ENCODE measurements at places on chromosomes 6 and 20. TPM values are rescaled to one million over a fixed set of nuclear protein-coding genes. Genes with fewer than 3 reads are reported as not detected.

DNA sequence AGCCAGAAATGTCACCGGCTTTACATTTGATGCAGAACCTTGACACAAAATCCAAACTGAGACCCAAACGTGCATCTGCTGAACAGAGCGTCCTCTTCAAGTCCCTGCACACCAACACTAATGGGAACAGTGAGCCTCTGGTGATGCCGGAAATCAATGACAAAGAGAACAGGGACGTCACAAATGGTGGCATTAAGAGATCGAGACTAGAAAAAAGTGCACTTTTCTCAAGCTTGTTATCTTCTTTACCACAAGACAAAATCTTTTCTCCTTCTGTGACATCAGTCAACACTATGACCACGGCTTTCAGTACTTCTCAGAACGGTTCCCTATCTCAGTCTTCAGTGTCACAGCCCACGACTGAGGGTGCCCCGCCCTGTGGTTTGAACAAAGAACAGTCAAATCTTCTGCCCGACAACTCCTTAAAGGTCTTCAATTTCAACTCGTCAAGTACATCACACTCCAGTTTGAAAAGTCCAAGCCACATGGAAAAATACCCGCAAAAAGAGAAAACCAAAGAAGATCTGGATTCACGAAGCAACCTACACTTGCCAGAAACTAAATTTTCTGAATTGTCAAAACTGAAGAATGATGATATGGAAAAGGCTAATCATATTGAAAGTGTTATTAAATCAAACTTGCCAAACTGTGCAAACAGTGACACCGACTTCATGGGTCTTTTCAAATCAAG is 108.4 kb downstream of the RTN4IP1 start:
- DNase-seq: no peak

DNA sequence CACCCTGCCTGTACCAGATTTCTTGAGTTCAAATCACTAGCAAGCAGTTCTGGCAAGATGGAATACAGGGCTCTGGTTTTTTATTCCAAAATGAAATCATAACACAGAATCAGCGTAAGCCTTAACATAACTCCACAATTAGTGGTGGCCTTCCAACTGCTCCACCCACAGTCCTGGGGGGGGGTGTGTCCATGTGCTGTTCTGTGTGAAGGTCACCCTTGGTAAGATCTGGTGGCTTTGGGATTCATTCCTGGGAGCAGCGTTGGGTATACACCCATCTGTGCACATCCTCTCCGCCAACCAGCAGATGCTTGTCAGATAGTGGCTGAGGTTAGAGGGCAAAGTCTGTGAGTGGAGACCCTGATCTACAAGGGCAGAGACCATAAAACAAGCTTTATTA is 49.9 kb upstream of the CD83 start:
- DNase-seq: no peak

The RAET1L gene
- total RNA-seq: not detected

DNA sequence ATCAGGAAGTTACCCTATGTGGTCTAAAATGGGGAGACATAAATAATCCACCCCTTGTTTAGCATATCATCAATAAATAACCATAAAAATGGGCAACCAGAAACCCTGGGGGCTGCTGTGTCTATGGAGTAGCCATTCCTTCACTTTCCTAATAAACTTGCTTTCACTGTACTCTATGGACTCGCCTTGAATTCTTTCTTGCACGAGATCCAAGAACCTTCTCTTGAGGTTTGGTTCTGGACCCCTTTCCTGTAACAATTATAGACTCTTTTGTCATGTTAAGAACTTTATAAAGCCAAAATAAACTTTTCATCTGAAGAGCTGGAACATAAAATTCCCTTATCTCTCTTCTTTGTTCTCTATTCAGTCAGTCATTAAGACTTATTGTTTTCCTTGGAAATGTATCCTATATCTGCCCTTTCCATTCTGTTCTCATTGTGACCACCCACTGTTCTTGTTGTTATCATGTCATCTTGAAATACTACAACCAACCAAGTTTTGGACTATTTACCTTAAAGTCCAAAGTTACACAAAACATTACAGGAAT is 29.3 kb upstream of the ZBTB24 start:
- no peak for DNase-seq

DNA sequence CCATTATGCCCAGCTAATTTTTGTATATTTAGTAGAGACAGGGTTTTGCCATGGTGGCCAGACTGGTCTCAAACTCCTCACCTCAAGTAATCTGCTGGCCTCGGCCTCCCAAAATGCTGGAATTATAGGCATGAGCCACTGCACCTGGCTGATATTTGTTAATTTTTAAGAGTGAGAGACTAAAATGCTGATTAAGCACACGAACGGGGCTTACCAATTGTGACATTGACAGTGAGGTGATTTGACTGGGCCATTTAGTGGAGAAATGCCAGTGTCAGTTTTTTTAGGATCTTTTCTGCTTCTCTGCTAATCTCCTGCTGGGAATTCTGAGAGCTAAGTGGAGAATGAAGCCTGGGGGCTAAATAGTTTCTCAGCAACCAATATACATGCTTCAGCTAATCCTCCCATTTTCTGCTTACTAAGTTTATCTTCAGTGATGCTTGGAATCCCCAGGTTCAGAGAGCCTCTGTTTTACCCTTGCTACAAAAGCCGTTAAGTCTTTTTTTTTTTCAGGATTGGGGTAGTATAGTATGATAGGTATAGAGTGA is 9.8 kb upstream of the DEFB123 start:
- no peak for DNase-seq

The GSTA2 gene
- not detected for total RNA-seq

DNA sequence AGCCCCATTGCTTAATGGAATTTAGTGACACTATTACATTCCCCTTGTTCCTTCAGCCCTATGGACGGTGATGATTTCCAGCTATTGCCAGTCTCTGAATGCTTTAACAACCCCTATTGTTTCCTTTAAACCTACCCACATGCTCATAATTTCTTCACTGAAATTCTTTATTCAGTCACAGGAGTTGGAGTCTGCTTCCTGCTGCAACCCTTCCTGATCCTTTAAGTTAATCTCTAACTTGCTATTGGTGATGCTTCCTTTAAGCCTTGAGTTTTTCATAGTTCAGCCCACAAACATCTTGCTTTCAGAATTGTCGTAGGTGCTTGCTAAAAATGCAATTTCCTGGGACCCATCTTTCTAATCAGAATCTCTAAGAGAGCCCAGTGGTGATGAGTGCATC is 66.3 kb upstream of the TNFAIP3 start:
- DNase-seq: no peak

- DNase-seq: no peak
These were observed 77.2 kb downstream of the OR2B2 start for GRCh38 chr6:27834879-27835549.

DNA sequence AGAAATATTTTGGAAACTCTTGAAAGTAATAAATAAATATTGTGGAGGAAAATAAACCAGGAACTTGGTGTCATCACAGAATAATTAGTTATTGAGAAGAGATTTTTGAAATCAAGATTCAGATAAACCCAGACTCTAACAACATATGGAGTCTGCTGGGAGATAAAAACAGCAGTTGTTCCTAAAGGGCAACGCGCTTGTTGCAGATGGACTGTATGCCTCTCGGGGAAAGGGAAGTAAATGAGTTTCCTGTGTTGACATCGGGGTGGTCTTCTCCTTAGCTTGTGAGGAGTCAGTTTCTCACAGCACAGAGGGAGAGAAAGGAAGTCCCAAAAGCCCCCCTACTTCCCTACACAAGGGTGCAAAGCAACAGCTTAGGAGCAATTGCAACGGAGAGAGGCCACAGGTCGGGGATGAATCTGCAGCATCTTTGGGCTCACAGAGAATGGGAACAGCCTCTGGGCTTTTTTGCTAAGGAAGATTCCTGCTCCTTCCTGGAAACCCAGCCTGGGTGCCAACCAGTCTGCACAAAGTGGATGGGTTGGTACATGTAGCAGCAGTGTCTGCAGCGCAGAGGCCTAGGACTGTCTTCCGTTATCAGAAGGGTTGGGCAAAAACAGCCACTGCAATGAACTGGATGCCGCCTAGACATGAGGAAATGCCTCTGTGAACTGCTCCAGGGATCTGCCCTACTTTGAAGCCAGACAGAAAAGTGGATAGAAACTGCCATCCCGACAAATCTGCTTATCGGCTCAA is 603.0 kb upstream of the NRSN1 start:
- DNase-seq: no peak

The HRH3 gene
- not detected for total RNA-seq

The ENPP4 gene
- total RNA-seq: under 0.01 TPM

The PSORS1C1 gene
- total RNA-seq: 0.28 TPM

- no peak for DNase-seq
These were observed 108.1 kb downstream of the RALGAPA2 start for GRCh38 chr20:20604357-20604756.

The C20orf144 gene
- under 0.01 TPM for total RNA-seq

DNA sequence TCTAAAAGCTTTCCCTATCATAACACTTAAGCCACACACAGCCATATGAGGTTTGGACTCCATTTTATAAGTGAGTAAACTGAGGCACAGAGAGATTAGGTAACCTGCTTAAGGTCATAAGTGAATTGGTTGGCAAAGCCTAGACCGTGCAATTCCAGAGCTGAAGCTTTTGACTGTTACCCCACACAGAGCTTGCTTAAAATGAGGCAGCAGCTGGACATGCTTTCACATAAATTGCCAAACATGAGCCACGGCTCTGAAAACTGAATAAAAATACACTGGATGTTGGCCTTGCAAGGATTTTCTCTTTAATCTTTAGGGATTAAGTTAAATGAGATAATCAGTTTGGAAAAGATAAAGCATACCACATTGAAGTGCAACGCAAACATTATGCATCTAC is 2.5 kb downstream of the RIPOR2 start:
- no peak for DNase-seq

DNA sequence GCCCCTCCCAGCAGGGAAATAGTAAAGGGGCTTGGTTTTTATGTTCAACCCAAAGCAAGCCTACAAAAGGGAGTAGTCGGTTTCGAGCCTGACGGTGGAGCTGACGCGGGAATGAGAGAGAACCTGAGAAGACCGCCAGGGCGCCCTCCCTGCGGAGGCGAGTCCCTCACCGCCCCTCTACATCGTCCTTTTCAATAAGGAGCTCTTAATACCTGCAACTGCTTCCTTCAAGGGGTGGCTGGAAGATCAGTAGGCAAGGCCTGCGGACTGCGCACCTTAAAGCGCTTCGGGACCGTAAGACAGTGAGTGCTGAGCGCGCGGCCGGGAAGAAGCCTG is 709 bp upstream of the ZNF76 start:
- DNase-seq: peak; percentile 59

GRCh38 chr20:3067139-3068014 is 4.0 kb upstream of the OXT start:
- no peak for DNase-seq

- no peak for DNase-seq
These were observed 1.8 kb upstream of the C6orf163 start for GRCh38 chr6:87342829-87343228.

DNA sequence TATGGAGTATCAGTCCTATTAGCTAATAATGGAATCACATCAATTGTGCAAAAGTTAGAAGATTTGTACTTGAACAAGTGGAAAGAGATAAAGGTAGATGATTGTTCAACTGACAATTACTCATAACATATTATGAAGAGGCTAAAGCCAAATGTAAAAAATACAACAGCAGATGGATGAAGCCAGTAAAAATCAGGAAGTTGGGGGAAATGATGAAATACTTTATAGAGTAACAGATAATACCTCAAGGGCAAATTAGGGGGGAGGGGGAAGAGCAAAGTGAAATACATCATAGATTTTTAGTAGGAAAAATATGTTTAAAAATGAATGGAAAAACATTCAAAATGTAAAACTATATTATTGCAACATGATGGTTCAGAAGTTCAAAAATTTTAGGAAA is 114.0 kb downstream of the PDSS2 start:
- DNase-seq: no peak

The GID8 gene
- 33.9 TPM for total RNA-seq

The COL19A1 gene
- total RNA-seq: under 0.01 TPM

The CLDN20 gene
- total RNA-seq: not detected

DNA sequence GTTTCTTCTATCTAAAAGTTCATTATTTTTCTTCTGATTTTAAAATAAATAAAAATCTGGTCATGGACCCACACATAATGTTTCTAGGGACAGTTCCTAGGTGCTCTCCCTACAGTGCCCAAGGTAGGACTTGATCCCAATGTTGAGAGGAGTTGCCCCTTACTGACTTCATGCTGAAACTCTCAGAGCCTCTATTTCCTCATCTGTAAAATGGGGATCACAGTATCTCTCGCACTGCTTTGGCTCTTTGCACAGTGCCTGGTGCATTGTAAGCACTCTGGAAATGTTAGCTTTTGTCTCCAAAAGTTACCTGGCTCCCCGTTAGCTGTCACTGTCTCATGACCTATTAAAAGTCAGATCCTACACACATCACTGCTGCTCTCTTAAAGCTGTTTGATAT is 205.5 kb downstream of the TSHZ2 start:
- DNase-seq: no peak

DNA sequence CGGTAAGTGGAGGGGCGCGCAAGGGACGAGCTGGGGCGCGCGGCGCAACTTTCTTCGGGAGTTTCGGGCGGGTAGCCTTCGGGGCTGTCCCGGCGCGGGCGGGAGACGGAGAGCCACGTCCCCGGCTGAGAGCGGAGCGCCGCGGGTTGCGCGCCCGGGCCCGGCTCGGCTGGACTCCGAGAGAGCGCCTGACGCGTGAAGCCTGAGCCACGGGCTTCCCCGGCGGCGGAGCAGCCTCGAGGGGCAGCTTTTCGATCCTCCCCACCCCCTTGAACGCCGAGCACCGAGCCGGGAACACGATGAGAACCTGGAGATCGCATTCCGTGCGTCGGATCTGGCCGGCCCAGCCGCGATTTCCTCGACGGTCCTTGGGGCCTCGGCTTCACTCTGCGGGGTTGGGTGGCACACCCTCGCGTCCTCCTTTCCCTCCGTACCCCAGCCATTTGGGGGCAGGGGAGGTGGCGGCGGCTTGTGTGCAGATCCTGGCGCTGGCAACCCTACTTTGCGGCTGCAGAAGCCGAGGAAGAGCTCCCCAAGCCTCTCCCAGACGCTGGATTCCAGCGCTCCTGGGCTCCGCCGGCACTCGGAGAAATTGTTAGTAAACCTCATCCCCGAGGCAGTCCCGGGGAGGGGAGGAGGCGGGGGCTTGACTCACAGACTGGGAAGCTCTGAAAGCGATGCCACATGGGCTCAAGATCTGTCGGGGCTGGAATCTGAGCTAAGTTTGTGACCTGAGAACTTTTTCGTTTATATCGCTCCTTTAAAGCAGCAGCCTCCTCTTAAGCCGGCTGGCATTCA is 572 bp downstream of the DSE start:
- peak; percentile 94 for DNase-seq

The CDKAL1 gene
- total RNA-seq: 13.1 TPM

GRCh38 chr6:16505711-16506357 is 255.4 kb downstream of the ATXN1 start:
- DNase-seq: peak; percentile 78

The PLCB4 gene
- 28.3 TPM for total RNA-seq

The PIGU gene
- 16.1 TPM for total RNA-seq

GRCh38 chr6:24441599-24441904 is 38.8 kb downstream of the MRS2 start:
- DNase-seq: no peak

- peak; percentile 86 for DNase-seq
These were observed 49.2 kb downstream of the FYN start for GRCh38 chr6:111823831-111824607.

GRCh38 chr6:129607581-129608186 is 102.3 kb downstream of the ARHGAP18 start:
- DNase-seq: peak; percentile 30

The WFDC2 gene
- total RNA-seq: not detected

- no peak for DNase-seq
These were observed 96.4 kb upstream of the EPHA7 start for GRCh38 chr6:93515736-93516135.

- DNase-seq: peak; percentile 51
These were observed 849 bp downstream of the GSTA4 start for GRCh38 chr6:52994031-52994838.

The RHAG gene
- total RNA-seq: not detected
